T-helper 2 cell treated with Interferon-gamma antibody and Interleukin-4, amounts not matched to agents 5 μg/mL and 100 μg/mL, for 36 hours (primary cell): ENCODE measurements at places on chromosomes 3 and 15.

- DNase-seq = no peak
Observed at GRCh38 chr3:65627062-65627461, 411.7 kb downstream of the MAGI1 start.

DNA sequence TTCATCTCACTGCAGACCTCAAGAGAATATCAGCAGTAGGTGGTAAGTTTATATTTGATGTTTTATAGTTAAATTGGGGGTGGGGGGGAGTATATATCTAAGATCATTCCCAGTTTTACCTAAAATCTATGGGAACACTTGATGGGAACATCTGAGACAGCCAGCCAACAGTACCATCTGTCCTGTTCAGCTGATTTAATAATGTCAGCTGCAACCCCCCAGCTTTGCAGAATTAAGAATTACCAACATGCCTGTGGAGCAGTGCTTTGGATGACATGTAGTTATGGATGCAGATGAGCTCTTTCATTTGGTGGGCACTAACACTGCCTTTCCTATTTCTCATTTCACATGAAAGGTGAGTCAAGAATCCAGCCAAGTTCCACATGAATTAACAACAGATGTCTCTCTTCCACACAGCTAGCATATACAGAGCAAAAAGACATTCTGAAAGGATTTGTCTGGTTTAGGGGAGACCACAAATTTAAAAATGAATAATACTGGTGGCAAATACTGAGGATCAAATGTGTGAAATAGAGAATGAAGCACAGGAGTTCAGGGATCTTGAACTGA is 76.2 kb downstream of the SETD5 start:
- DNase-seq = no peak

- no peak for DNase-seq
Observed at GRCh38 chr15:51025454-51025846, 69.3 kb downstream of the TNFAIP8L3 start.

- no peak for DNase-seq
Observed at GRCh38 chr3:173618703-173619102, 221.2 kb downstream of the NLGN1 start.

- no peak for DNase-seq
Observed at GRCh38 chr3:172076212-172076611, 36.8 kb downstream of the FNDC3B start.
